Activated naive CD8-positive, alpha-beta T cell treated with anti-CD3 and anti-CD28 coated beads, Interleukin-2, amount 10 ng/mL, durations not matched to agents 7 days and 5 days (primary cell): ENCODE measurements at places on chromosomes 1 and 21. TPM values are rescaled to one million over a fixed set of nuclear protein-coding genes. Genes with fewer than 3 reads are reported as not detected.

DNA sequence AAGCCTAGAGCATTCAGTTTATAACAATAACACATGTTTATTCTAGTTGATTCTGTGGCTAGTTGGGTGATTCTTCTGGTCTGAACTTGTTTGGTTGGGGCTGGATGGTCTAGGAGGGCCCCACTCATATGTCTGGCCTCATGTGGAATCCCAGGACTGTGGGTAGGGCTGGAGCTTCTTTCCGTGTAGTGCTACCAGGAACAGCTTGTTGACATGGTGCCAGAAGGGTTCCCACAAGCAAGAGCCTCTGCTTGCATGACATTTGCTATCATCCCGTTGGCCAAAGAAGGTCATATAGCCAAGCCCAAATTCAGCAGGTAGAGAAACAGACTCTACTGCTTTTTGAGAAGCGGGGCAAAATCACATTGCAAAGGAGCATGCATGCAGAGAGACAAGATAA is 67.6 kb upstream of the PPP2R5A start:
- DNase-seq, result no peak

DNA sequence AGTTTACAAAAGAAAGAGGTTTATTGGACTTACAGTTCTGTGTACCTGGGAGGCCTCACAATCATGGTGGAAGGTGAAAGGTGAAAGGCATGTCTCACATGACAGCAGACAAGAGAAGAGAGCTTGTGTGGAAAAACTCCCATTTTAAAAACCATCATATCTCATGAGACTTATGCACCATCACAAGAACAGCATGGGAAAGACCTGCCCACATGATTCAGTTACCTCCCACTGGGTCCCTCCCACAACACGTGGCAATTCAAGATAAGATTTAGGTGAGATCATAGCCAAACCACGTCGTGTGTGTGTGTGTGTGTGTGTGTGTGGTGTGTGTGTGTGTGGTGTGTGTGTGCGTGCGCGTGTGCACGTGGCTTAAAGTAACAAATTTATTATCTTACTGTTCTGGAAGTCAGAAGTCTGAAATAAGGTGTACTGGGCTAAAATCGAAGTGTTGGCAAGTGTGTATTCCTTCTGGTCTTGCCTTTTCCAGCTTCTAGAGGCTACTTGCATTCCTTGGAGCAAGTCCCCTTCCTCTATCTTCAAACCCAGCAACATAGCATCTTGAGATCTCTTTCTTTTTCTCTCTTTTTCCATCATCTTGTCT is 48.1 kb upstream of the MPC2 start:
- DNase-seq, result no peak

GRCh38 chr1:3984586-3984985 is 84.5 kb upstream of the C1orf174 start:
- DNase-seq, result no peak

- DNase-seq, result no peak
Observed at GRCh38 chr1:169681140-169681539, 30.3 kb downstream of the SELL start.

DNA sequence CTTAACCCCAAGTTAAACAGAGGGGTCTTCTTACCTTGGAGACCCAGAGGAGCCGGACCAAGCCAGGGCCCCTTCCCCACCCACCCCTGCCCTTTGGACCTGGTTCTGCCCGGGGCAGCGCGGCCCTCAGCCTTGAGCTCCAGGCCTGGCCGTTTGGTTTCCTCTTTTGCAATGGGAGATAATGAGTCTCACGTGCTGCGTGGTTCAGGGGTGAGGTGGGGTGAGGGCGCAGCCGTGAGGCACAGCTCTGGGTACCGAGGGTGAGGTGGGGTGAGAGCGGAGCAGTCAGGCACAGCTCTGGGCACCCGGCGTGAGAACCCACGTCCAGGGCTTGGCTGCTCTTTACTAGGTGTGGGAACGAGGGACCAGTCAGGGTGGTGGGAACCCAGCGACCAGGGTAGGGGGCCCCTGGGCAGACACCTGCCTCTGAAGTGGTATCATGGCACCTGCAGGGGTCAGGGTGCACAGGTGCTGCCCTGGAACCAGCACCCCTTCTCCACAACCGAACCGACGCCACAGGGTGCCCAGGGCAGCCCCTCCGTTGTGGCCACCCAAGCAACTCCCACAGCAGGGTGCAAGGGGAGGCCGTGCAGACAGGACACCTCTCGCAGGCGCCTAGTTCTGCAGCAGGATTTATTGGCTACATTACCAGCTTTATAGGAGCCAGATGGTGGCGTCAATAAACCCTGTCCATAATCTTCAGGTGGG is 182.2 kb downstream of the PRDM16 start:
- no peak for DNase-seq

GRCh38 chr1:932776-933602 is 9.3 kb downstream of the SAMD11 start:
- DNase-seq, result no peak

- no peak for DNase-seq
Observed at GRCh38 chr1:921011-921837, 2.5 kb upstream of the SAMD11 start.

DNA sequence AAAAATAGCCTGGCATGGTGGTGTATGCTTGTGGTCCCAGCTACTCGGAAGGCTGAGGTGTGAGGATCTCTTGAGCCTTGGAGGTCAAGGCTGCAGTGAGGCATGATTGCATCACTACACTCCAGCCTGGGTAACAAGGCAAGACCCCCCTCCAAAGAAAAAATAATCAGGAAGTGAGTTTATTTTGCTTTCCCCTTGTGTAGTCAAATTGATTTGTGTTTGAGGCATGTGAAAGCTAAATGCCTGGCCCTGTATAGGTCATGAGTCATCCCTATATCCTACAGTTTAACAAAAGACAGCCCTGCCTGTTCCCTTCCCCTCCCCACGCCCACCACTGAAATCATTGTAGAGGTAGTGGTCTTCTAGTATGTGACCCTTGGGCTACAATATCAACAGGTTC is 241.4 kb upstream of the JUN start:
- no peak for DNase-seq

DNA sequence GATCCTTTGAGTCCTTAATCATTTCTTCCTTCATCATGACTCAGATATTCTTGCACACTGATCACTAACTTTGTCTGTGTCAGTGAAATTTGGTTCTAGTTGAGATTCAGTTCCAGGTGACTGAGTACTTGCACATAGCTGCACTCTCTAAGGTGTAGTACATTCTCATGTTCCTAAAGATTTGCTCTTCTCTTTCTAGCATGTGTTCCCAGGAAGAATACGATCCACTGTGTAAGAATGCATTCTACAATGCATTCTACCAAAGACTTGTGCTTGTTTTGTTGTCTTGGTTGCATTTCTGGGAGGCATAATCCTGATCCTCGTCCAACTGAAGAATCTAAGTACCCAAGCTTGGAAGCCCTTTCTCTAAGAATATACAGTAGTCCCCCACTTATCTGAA is 104.3 kb upstream of the CDC42BPA start:
- no peak for DNase-seq

- no peak for DNase-seq
Observed at GRCh38 chr1:39189592-39190041, 14.9 kb upstream of the MACF1 start.

Gene TCHHL1
- not detected for total RNA-seq

Gene RPE65
- total RNA-seq, result not detected

Gene TTLL7
- 1.3 TPM for total RNA-seq

Gene VAMP3
- total RNA-seq, result 51.3 TPM

Gene PTCH2
- total RNA-seq, result 1.0 TPM

Gene GPX7
- 13.9 TPM for total RNA-seq

Gene CD1D
- total RNA-seq, result not detected

Gene FCAMR
- 0.22 TPM for total RNA-seq
